T-helper 1 cell (primary cell): ENCODE measurements at places on chromosomes 16 and 17.

DNA sequence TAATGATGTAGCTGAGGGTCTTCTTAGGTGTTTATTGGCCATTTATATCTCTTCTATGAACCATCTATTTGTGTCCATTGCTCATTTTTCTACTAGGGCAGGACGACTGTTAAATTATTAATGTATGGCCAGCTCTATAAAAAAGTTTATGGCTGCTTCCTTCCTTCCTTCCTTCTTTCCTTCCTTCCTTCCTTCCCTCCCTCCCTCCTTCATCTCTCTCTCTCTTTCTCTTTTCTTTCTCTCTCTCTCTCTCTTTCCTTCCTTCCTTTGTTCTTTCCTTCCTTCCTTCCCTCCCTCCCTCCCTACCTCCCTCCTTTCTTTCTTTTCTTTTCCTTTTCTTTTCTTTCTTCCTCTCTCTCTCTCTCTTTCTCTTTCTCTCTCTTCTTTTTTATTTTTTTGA, 17.2 kb upstream of the NDEL1 start:
- DNase-seq, result no peak

DNA sequence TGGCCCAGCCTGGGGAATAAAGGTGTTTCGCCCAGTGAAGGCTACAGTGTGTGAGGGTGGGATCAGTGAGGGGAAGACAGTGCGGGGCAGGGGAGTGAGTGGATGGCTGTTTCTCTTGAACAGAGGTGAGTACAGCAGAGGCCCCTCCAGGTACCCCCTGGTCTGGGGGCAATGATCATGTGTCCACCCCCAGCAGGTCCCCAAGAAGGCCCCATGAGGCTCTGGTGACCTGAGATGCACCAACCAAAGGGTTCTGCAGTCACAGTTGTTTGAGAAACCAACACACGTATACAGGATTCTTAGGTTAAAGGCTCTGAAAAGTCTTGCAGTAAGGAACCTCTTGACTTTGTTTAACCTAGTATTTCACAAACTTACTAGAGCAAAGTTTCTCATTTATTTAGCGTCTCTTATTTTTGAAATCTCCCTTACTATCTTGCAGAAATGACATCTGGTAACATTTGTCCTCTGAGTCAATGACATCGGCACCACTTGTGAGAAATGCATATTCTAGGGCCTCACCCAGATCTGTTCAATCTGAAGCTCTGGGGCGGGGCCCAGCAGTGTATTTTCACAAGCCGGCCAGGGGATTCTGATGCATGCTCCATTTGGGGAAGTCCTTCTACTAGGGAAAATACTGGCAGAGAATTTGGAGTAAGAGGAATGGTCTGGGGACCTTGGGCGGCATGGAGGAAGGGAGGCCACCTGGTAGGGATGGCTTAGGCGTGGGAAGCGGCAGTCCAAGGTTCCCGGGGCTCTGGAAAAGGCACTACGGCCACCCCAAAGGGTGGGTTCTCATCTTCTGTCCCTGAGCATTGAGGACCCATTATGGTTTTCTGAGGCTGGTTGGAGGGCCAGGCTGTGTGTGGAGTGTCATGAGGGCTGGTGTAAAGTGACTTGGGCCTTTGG, 217.3 kb downstream of the NTN1 start:
- DNase-seq, result no peak

- DNase-seq, result no peak
These were observed 8.9 kb upstream of the KRTAP17-1 start for GRCh38 chr17:41324180-41325075.

DNA sequence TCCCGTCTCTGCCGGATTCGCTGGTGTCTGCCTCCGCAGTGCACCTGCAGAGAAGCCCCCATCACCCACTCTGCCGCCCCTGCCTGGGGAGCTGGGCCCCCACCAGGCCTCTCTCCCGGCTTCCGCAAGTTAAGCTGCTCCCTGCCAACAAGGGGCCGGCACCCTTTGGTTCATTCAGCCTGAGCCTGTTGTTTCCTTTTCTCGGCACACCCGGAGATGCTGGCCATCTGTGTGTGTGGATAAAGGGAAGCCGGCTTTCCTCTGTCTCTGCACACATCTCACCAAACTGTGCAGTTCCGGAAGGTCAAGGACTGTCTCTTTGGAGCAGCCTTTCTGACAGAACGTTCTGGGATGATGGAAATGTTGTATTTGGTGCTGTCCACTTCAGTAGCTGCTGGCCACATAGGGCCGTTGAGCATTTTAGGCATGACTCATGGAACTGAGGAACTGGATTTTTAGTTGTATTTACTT, 6.8 kb downstream of the MAPK8IP3 start:
- no peak for DNase-seq
